ENCODE measurements at places on chromosomes 7 and 10. TPM values are rescaled to one million over a fixed set of nuclear protein-coding genes. Genes with fewer than 3 reads are reported as not detected.

IGFBP3 gene
- 80.7 TPM for polyA plus RNA-seq

MAP3K8 gene
- 16.9 TPM for polyA plus RNA-seq

ZNF425 gene
- polyA plus RNA-seq, result 1.1 TPM

RET gene
- 0.28 TPM for polyA plus RNA-seq

GARS1 gene
- 712 TPM for polyA plus RNA-seq

SPDYE11 gene
- not detected for polyA plus RNA-seq

BLNK gene
- polyA plus RNA-seq, result not detected

UNCX gene
- not detected for polyA plus RNA-seq

LIPN gene
- not detected for polyA plus RNA-seq

TMEM236 gene
- 0.02 TPM for polyA plus RNA-seq

CPA2 gene
- not detected for polyA plus RNA-seq

TWIST1 gene
- 7.2 TPM for polyA plus RNA-seq

PLEKHS1 gene
- polyA plus RNA-seq, result not detected

AMPH gene
- 2.4 TPM for polyA plus RNA-seq

PHTF2 gene
- polyA plus RNA-seq, result 64.4 TPM
